AG08395 (cell line): ENCODE measurements at places on chromosomes 2 and 18.

- DNase-seq: no peak
Observed at GRCh38 chr2:197852108-197852507, 47.7 kb downstream of the PLCL1 start.

DNA sequence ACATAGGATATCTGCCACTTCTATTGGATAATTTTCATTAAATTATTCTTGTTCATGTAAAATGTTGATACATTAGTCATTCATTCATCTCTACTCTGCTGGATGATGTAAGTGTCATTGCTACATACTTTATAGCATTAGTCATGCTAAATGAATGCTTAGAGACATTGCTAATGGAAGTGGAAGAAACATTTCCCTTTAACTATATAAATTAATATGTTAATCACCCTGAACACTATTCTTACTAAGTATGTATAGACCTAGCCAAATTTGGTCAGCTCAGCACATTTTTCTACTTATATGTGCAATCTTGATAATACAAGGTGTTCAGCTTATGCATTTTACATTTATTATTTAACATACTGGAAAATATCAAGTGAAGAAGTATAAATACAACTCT, 160.2 kb downstream of the DPP4 start:
- DNase-seq: peak; percentile 5

DNA sequence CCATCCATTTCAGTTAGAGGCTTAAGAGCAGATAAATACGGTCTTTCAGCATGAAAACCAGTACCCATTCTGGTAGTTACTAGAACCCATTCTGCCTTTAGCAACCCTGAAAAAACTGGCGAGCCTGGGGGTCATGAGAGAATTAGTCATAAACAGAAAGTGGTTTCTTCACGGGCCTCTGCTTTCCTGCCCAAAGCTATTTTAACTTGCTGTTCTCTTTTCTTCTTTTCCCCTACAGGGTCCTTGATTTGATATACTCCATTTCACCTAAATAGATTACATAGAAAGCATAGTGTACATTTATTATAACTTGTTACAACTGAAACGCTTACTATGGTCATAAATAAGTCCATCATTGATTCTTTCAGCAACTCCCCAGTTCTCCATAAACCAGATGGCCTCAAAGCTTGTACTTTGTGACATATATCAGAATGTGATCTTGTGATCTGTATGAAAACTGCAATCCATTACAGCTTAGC, 48.3 kb downstream of the WDFY1 start:
- DNase-seq: no peak

DNA sequence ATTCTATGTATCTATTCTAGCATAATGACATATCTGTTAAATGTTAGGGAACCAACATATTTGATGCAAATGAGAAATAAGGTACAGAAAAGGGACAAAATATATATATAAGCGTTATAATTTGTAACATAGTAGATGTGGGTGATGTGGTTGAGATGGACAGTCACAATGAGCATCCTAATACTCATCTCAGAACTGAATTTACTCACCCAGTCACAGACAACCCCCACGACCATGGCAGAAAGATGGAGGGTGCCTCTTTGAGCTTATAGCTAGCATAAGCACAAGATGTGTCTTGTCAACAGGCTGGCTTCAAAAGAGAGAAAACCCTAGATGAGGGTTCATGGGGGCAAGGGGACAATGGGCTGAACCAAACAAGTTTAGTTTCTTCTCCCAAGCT, 9.1 kb upstream of the DSG3 start:
- DNase-seq: no peak

GRCh38 chr2:238506371-238507068, 79.8 kb downstream of the ASB1 start:
- DNase-seq: no peak

GRCh38 chr2:217105733-217106649, 246.1 kb upstream of the TNP1 start:
- DNase-seq: peak; percentile 93

DNA sequence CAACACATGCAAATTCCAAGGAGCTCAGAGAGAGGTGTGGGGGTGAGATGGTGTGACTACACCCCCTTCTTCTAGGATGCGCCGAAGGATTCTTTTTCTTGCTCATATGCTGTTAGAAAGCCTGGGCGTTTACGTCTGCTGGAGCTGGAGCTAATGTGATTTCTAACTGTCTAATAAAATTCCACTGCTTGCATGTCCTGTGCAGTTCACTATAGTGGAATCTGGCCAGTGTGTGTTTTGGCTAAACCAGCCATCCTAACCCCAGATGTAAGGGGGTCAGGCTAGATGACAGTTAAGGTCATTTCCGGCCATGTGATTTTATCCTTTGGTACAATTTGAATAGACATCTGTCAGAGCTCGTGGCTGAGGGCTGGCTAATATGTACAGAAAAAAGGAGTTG, 194.1 kb downstream of the PRKCE start:
- DNase-seq: peak; percentile 32

DNA sequence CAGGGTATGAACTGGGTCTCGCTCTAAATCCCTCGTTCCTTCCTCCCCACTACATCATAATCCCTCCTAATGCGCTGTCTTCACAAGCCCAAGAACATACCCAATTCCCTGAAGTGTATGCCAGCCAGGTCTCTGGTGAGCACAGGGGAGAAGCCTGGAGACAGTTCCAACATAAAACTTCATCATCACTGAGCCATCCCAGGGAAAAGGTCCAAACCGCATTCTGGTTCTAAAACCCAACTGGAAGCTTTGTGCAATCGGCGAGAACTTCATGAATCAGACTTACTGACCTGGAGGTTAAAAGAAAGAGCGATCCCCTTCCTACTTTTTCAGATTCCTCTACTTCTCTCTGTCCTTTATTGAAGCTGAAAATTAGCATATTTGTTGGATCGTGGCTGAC, 132.7 kb downstream of the ALPK2 start:
- DNase-seq: peak; percentile 60

- DNase-seq: no peak
Observed at GRCh38 chr18:63262369-63263335, 56.9 kb downstream of the BCL2 start.

DNA sequence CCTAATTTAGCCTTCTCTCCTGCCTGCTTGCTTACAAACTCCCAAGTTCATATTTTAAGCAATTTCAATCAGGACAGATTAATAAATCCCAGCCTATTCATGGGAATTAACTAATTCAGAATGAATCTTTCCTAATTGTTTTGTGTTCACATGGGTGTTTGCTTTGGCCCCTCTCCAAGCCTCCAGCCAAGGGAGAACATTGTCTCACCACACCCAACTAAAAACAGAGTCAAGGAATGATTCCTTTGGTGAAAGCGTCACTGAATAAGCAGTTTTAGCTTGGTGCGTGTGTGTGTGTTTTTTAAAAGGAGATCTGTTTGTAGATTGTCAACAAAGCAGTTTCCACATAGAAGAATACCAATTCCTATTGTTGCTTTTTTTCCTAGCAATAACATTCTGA, 43.0 kb upstream of the DSG1 start:
- no peak for DNase-seq

DNA sequence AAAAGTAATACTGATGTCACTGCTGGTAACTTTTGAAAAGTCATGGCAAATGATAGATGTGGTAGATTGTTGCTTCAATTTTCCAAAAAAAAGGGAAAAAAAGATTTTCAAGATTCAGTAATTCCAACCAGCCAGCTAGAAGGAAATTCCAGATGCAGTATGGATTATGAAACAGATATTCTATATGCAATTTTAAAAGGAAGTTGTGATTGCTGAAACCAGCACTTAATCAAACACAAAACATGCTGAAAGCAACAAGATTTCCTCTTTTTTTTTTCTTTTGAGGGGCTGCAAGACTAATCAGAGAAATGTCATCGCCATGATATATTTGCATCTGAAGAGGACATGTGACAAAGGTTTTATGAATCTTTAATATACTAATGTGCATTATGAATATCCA, 5.1 kb upstream of the HNMT start:
- no peak for DNase-seq

DNA sequence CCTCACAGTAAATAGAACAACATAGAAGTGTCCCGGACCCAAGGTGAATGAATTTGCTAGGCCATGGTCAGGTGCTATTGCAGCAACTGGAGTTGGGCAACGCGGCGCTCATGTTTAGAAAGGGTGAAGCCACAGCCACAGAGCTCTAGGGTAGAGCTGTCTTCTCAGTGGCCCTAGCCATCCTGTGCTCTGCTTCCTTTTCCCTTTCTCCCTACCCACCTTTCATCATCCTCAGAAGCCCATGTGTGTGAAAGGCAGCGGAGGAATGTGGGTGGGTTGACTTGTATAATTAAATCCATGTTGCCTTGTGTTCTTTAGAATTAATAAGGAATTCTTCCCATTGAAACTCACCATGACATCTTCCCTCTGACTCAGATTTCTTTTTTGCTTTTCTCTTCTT, 336.7 kb downstream of the OSR1 start:
- DNase-seq: peak; percentile 77

DNA sequence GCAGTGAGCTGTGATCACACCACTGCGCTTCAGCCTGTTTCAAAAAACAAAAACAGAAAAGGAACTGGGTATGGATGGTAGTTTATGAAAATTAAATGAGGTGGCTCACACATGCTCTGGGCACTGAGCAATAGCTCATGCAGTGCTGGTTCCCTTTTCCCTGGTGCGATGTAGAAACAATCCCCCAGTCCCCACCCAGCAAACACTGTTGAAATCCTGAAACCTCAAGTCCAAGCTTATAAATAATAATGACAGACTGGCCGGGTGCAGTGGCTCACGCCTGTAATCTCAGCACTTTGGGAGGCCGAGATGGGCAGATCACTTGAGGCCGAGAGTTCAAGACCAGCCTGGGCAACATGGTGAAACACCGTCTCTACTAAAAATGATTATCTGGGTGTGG, 55.4 kb upstream of the SMAD2 start:
- no peak for DNase-seq

DNA sequence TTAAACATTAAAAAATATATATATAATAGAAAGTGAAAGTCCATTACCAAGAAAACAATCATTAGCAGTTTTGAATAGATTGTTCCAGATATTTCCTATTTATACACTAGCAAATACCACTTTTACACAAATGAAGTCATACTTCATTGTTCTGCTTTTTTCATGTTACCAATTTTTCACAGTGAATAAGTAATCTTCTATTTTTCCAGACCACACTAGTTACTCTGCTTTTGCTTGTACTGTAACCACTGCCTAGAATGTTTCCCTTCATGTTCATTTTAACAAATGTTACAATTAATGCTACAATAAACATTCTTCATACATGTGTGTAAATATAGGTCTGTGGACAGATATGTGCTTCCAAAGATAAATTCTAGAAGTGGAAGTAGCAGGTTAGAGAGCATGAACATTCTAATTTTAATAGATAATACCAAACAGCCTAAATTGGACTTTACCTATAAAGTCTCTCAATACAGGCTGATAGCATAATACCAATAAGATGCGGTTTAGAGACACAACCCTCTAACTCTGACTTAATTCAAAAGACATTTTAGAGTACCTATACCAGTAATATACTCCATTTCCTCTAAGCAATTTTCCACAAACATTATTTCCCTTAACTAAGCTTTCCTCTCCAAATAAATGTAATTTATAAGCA, 17.0 kb downstream of the ITSN2 start:
- no peak for DNase-seq

DNA sequence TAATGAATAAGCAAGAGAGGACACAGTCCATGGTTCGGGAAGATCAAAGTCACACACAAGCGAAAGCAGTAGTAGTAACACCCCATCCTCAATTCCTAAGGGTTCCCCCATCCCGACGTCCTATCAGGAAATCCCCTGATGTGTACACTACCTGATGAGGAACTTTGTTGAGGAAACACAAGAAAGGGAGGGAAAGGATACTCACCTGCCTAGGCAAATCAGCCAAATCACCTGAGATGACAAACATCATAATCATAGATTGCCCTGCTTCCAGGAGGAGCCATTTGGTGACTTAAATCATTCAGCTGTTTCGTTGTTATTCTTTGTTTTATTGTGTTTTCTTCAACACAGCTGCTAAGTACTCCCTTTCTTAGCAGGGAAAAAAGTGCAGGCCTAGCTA, 55.5 kb upstream of the SPOPL start:
- DNase-seq: no peak

DNA sequence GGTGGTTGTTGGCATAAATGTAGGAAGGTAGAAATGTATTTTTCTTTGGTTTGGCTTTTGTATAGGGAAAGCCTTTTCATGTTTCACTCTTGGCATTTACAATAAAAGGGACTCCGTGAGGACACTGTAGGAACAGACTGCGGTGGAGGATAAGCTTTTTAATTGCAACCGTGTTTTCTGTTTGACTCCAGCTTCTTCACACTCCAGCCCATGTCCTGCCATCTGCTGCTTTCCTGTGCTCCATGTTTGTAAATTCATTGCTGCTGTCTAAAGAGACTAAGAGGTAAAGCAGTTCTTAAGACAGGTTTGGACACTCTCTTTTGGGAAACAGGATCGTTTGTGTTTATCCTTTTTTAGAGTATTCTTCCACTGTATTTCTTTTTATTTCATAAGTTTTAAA, 33.3 kb downstream of the WDR75 start:
- no peak for DNase-seq

DNA sequence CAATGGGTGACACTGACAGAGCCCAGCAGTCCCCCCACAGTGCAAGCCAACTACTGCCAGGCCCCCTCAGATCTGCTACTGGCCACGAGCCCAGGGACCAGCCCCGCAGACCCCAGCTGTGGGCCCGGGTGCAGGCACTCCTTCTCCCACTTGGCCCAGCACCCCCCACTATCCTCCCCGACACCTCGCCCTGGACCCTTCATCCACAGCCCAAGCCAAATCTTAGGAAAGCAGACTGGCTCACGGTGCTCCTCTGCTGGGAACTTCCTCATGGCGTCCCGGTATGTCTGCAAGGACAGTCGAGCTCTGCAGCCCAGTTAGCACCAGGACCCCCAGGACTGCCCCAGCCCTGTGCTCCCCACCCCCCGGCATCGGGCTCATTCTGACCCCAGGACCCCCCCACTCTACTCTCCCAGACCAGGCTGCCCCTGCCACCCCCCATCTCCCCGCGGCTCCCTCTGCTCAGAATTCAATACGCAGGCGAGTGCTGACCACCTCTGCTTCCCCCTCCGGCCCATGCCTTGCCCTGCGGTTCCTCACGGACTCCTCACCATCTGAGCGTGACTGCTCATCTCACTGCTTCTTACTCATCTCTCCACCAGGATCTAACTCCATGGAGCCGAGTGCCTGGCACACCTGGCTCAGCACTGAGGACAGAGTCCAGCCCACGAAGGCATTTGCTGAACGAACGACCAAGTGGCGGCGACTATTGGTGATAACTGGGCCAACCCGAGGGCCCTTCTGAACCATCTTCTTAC, 85.7 kb downstream of the PXDN start:
- DNase-seq: no peak

DNA sequence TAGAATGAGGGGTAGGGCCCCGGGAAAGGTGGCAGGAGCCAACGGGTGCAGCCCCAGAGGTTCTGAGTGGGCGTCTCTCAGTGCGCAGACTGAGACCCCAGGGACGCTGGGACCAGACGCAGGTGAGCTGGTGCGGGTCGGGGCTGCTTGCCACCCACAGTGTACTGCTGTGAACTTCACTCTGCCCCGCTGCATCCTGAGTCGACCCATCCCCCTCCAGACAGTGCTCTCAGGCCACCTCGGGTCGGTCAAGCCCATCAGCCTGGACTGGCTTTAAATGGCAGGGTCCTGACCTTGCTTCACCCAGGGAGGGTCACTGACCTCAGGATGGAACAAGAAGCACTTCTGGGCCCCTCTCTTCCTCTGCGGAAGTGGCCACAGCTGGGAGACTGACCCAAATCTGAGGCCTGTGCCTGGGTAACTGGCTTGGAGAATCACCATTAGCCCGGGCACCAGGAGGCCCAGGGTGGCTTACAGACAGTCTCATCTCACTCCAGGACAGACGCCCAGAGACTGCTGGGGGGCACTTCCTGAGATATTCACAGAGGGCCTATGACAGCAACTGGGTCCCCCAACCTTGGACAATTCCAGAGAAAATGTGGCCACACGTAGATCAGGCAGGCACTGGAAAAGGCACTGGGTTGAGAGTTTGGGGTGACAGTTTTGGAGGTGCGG, 23.7 kb upstream of the BOK start:
- no peak for DNase-seq
